ENCODE measurements at places on chromosomes 7 and 10.

DNA sequence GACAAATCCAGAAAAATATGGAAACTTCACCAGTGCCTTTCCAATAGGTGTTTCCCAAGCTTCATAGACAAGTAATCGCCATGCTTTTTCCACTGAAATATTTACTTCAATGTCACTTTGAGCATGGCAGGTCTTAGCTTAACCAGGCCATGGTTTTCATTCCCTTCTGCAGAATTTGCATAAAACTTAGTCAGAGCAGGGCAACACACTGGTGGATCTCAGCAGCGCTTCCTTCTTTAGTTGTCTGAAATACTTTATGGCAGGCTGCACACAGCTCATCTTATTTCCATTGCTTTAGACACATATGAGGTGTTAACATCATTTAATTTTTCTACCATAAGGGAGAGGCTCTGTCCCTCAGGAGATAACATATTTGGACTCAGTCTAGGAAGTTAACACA is 102.9 kb upstream of the AHR start:
- H3K4me1 ChIP-seq = peaks cover 15% of the 10 kb centered on the region
- H3K4me3 ChIP-seq = no peak overlapping the region
- no peaks in the 10 kb centered on the region for H3K27me3 ChIP-seq

- no peaks in the 10 kb centered on the region for H3K27me3 ChIP-seq
- H3K27ac ChIP-seq = no peak overlapping the region
- H3K4me1 ChIP-seq = peaks cover 20% of the 10 kb centered on the region
- DNase-seq = peak; percentile 82
- no peaks in the 10 kb centered on the region for H3K36me3 ChIP-seq
These were observed 6.2 kb upstream of the AHCYL2 start for GRCh38 chr7:129218514-129219062.

DNA sequence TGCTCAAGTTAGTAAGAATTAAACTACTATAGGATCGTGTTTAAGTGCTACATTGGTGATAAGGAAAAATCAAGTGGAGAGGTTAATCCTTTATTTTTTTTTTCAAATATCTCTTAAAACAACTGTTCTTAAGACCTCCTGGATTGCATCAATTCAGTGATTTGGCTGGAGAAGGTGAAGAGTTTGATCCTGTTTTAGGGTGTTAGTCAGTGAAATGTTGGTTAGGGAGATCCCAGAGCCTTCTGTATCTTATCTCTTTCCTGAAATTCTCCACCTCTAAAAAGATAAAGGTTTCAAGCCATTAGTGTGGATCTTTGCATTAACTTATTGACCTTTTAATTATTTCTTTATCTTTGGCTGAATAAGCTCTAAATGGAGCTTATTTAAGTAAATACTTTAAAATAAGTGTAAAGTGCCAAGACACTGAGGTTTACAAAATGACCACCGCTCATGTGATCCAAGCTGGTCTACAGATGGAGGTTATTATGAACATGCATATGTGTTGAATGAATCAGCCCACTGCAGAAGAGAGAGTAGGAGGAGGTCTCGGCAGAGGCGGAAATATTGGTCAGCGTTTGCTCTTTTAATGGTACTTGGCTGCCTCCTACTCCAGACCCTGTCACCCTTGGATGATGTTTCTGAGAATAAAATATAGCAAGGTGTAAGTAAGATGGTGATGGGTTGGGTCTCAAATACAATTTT is 51.8 kb upstream of the BMPER start:
- peaks cover 11% of the 10 kb centered on the region for H3K27me3 ChIP-seq
- H3K4me1 ChIP-seq = no peaks in the 10 kb centered on the region
- H3K27ac ChIP-seq = no peak overlapping the region
- no peaks in the 10 kb centered on the region for H3K36me3 ChIP-seq
- no peak overlapping the region for H3K4me3 ChIP-seq

DNA sequence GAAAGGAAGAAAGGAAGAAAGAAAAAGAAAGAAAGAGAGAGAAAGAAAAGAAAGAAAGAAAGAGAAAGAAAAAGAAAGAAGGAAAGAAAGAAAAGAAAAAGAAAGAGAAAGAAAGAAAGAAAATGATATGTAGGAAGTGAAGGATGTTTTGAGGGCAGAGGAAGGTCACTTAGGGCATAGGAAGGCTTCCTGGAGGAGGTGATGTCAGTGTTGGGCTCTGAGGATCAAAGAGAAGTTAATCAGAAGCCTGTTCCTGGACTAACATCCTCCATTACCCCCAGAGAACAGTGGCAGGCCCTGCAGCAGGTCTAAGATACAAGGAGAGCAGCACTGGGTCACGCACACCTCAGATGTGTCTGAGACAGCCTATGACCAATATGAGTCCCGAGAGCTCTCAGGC is 54.7 kb upstream of the CALN1 start:
- H3K4me1 ChIP-seq = no peaks in the 10 kb centered on the region
- no peak overlapping the region for H3K4me3 ChIP-seq
- H3K36me3 ChIP-seq = no peaks in the 10 kb centered on the region
- DNase-seq = no peak
- H3K27ac ChIP-seq = no peak overlapping the region

- peak overlapping the region; percentile 67 for H3K27ac ChIP-seq
- peaks cover 8% of the 10 kb centered on the region for H3K27me3 ChIP-seq
- no peak for DNase-seq
- no peaks in the 10 kb centered on the region for H3K36me3 ChIP-seq
These were observed 14.3 kb downstream of the TSPAN15 start for GRCh38 chr10:69465457-69466157.

Data from activated T-cell treated with anti-CD3 and anti-CD28 coated beads, Interleukin-2, amount 50 U/mL, for 72 hours (primary cell).